ENCODE measurements at places on chromosomes 3 and 15.
A peak's percentile ranks its signal among the peaks of the same experiment; 100 is the strongest.

- DNase-seq: no peak
Measured at GRCh38 chr15:61598655-61599054, 369.6 kb upstream of the RORA start.

DNA sequence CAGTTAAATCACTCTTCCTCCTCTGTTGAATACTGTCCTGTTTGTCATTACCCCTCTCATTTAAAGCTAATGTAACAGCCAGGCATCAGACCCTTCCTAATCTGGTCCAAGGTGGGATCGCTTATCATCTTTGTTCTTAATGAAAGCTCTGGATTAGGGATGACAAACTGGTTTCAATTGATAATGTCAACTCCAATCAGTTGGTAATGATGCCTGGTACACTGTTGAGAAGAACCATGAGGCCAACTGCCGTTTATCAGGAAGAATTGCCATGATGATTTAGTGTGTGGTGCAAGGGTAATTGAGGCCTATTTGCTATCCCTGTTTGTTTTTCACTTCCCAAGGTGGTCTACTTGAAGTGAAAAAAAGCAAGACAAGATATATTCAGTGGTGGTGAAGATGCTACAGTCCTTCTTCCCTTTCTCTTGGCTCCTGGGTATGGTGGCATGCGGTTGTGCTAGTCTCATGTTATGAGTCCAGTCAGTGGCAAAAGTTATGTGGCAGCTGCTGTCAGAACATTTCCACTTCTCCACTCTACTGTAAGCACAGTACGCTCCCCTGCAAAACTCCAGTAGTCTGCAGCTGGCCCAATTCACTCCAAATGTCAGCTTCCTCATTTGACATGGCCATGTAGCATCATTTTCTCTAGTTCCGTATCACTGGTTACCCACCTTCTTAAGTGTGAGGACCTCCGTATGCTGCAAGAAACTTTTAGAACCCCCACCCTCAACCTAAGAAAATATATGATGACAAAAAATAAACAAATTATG is 72.5 kb downstream of the MORC1 start:
- no peak for DNase-seq

- DNase-seq: no peak
Measured at GRCh38 chr15:81196576-81197254, at the start of gene IL16. Gene IL16 (plus strand): TSS chr15:81196879. CDS start chr15:81225400, 28,521 bp downstream.

GRCh38 chr15:67224889-67225288 is 29.6 kb downstream of the AAGAB start:
- no peak for DNase-seq

DNA sequence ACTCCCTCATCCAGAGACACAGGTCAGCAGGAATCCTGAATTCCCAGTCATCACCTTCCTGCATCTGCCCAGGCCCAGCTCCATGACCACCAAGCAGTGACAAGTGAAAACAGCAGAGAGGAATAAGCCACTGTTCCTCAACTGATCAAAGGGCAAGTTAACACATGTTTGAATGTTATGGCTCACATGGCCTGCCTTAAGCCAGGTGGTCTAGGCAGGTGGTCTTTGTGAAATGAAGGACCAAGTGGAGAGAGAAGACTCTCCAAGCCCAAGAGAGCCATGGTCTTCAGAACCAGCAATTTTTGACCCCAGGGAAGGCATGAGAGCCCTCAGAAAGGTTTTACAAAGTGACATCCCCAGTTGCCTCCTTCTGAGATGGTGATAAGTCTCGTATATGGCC is 161.8 kb downstream of the EPHB1 start:
- DNase-seq: no peak

- DNase-seq: peak; percentile 22
Measured at GRCh38 chr3:31529421-31529820, 3.3 kb upstream of the STT3B start.

GRCh38 chr3:8621872-8622271 is 22.7 kb downstream of the SSUH2 start:
- no peak for DNase-seq

DNA sequence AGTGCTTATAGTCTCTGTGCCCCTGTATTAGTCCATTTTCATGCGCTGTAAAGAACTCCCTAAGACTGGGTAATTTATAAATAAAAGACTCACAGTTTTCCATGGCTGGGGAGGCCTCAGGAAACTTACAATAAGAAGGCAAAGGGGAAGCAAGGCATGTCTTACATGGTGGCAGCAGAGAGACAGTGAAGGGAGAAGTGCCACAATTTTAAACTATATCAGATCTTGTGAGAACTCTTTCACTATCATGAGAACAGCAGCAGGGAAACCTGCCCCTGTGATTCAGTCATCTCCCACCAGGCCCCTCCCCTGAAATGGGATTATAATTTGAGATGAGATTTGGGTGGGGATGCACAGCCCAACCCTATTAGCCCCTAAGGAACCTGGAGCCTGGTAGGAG is 243.2 kb downstream of the EDEM1 start:
- no peak for DNase-seq

GRCh38 chr3:64361962-64362735 is 136.9 kb upstream of the PRICKLE2 start:
- DNase-seq: no peak

DNA sequence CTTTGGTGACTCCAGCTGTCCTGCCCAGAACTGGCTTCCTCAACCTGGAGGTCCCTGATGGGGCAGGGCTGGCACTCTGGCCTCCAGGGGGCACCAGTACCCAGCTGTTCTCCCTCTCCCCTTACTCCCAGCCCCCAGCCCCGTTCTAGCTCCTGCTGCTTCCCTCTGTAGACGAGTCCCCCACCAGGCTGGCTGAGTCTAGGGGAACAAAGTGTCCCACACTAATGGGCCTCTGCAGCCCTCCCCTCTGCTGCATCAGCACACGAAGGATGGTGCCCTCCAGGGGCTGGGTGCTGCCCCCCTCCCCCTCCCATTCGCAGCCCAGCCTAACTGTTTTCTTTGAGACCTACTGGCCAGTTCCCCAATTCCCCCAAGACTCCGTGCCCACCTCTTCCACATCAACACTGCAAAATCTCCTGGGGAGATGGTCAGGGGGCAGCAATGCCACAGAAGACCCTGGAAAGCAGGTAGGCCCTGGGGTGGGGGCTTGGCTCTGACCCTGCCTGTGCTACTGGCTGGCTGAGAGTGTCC is 4.2 kb downstream of the RHCG start:
- DNase-seq: peak; percentile 56

- no peak for DNase-seq
Measured at GRCh38 chr3:43994657-43995546, 246.8 kb upstream of the TOPAZ1 start.

DNA sequence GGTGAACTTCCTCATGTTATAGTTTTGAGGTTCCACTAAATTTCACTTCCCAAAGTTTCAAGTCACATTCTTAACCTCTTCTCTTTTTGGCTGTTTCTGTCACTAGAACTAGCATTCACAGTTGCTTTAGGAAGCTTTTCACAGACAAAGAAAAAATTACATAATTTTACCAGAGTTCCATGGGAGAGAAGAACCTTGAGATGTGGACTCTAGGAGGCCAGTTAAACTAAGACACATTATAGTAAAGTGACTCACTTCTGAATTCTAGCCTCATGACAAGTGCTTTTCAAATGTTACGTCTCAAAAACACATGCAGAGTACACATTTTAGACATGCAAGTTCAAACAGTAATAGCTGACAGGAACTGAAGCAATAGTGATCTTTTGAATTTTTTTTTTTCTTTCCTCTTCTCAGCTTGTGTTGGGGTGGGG is 39.9 kb upstream of the LRTM1 start:
- DNase-seq: peak; percentile 11

- no peak for DNase-seq
Measured at GRCh38 chr3:195079636-195080035, 191.3 kb downstream of the XXYLT1 start.

GRCh38 chr3:102005551-102005950 is 156.2 kb downstream of the NFKBIZ start:
- DNase-seq: no peak

- DNase-seq: peak; percentile 35
Measured at GRCh38 chr3:187736418-187736871, 8.8 kb downstream of the BCL6 start.

- no peak for DNase-seq
Measured at GRCh38 chr3:61681636-61682035, 120.3 kb downstream of the PTPRG start.

Data from NB4 (cell line).